ENCODE measurements at places on chromosomes 3 and 15.
A peak's percentile ranks its signal among the peaks of the same experiment; 100 is the strongest.

DNA sequence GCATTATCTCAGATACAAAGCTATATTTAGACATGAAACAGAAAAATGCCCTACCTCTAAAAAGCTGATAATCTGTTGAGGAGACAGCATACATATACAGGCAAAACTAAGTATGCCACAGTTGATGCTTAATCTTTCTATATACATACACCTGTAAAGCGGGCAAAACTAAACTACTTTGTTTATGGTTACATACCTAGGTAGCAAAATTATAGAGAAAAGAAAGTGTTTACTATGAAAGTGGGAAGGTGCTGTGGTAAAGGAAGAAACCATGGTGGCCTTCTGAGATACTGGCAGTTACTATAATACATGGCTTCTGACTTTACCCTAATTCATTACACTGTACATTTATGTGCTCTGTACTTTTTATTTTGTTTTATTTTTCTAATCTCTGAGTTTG, 36.0 kb upstream of the NR1I2 start:
- no peak for DNase-seq

DNA sequence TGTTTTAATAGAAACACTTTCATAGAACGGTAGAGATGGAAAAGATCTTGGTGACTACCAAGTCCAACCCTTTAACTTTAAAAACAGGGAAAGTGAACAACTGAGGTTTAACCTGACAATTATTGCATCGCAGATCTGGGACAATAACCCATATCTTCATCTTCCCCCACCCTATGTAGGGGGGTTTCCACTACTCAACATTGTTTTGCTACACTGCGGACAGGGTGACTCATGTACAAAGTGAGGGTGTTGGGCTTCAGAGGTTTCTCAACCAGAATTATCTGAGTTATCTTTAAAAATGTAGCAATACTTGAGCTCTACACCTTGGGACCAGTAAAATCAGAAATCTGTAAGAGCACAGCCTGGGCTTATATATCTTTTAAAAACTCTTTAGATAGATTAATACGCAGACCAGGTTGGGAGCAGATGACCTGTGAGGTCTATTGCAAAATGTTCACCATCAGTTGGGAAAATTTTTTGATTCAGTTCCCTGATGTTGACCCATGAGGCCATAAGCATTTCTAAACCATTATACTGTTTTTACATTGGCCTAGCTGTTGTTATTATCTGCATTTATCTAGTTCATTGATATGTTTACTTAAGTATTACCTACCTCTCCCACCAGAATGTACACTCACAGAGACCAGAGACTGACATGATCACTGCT, 103.6 kb upstream of the ICE2 start:
- no peak for DNase-seq

DNA sequence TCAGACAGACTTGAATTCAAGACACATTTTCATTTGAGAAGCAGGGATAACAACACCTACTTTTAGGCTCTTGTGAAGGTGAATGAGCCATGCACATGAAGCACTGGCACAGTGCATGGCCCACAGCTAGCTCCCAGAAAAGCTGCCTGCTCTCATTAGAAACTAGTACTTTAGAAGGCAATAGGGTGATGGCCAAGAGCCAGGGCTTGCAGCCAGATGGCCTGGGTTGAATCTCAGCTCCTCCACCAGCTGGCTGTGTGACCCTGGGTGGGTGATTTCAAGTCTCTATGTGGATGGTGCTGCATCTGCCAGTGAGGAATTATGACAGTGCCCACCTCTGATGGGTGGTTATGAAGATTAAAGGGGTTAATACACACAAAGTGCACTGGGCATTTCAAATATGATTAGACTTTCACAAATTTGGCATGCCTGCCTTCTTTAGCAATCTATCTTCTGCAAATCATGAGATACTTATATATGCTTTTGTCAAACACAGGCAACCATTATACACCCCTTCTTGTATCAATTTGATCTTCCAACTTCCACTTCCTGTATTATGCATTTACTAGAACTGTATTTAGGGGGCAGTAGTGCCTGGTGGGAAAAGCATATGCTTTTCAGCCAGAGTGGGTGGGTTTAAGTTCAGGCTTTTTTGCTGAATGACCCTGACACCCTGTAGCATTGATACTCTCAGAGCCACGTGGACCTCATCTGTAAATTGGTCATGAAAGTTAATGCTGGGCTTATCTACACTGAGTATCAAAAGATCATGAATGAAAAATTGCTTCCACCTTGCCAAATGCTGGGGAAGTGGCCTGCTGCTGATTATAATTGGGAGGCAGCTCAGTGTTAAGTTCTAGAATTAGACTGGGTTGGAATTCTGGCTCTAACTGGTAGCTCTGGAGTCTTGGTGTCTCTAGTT, 34.7 kb upstream of the RBP1 start:
- DNase-seq: peak; percentile 53

GRCh38 chr15:55859681-55860080, 116.7 kb upstream of the PRTG start:
- no peak for DNase-seq

GRCh38 chr3:71786551-71786950, 1.6 kb upstream of the PROK2 start:
- peak; percentile 77 for DNase-seq

DNA sequence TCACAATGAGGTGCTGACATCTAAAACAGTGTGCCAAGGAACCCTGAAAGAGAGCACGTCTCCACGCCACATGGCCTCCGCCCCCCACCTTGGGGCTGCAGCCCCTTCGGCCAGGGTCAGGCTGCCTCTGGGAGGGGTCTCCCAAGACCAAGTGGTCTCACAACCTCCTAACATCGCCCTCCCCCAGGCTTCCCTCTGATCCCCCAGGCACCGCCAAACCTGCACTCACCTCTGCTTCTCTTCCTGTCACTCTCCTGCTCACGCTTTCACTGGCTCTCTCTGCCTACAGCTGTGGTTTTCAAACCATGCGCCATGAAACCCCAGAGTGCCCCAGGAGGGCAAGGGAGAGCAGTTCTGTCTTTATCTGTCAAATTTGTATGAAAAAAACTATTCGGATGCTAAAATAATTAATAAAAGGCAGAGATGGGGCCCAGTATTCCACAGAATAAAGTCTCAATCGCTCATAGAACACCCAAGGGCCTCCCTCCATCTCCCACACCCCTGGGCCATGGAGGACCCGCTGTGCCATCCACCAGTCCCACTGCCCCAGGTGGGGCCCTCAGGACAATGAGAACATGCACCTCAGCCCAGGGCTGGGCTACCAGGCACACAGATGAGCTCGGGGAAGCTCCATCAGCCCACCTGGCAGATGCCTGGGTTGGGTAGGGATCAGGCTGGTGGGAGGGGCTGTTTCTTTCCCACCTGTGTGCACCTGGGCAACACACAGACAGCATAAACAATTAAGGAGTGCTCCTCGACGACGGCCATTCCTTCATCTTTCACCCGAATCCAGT, 21.5 kb downstream of the CYFIP1 start:
- DNase-seq: no peak

DNA sequence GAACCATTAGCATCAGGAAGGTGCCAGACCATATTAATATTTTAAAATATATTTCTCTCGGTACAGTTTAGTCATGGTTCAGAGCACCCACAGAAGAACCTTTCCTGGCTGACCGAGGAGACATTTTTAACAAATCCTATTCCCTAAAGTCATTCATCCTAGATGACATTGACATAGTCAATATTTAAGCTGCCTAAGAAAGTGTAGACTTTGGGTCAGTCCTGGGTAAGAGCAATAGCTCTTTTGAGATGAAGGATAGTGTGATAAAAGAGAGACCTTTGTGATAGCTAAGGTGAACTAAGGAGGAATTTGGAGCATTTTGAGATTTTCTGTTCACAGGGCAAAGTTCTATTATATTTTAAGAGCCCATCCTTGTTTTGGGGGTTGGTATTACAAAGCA, 47.5 kb downstream of the ZNF609 start:
- DNase-seq: no peak

GRCh38 chr3:131735116-131735515, 232.3 kb upstream of the MRPL3 start:
- no peak for DNase-seq
